ENCODE measurements at places on chromosomes 5 and 9.

DNA sequence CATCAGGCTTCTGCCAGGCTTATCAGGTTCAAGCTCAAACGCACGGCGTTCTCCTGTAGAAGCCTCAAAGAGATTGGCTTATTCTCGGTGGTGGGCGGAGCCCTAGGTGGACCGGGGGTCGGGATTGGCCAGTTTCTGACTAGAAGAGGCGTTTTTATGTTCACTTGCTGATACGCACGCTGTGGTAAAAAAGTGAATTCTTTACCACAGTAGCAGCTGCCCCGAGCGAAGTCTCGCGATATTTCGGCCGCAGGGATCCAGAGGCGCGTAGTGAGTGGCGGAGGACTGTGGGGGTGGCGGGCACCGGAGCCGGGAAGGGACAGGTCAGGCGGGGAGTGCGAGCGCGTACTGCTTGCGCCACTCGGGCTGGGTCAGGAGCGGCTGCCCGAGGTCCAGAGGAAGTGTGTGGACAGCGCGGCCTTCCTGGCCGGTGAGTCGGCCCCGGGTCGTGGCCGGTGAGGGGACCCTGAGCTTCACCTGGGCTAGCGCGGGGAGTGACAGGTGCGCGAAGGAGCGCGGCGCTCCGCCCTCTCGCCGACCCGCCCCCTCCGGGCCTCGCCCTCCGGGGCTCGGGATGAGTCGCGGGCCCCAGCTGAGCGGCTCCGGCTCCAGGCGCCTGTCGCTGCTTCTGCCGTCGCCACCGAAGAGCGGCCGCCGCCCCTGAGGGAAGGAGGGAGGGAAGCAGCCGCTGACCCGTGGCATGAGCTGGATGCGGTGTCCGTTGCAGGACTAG lies at the start of gene DMXL1:
Gene DMXL1 (plus strand): TSS at position 260 of the 733 bp plus-strand sequence. CDS start 483 bp downstream, outside the sequence.
- peak; percentile 50 for DNase-seq

DNA sequence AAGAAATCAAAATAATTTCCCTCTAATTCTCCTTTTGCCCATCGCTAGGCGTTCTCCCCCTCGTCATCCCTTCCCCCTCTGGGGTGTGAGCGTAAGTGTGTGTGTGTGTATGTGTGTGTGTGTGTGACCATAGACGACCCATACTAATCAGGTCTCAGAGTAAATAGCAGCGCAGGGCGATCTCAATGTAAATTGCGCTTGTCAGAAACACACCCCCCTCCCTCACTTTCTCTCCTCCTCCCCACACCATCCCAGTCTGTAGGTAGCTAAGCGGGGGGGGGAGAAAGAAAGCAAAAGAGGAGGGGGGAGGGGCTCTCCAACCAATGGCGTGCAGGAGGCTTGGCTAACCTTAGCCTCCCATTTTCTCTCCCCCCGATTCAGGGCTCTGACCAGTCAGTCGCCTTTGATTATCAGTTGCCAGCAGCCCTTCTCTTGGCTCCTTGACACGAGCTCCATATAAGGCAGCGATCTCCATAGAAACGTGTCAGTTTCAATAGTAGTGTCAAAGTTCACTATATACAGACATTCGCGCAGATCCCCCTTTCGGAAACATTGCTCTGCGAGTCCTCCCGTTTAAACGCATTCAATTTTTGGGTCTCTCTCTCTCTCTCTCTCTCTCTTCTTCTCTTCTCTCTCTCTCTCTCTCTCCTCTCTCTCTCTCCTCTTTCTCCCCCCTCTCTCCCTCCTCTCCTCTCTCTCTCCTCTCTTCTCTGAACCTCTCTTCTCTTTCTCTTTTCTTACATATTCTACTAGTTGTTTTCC lies at the start of gene NR2F1:
Gene NR2F1 (plus strand): TSS at position 546 of the 762 bp plus-strand sequence. CDS start 1,802 bp downstream, outside the sequence.
- no peak for DNase-seq

DNA sequence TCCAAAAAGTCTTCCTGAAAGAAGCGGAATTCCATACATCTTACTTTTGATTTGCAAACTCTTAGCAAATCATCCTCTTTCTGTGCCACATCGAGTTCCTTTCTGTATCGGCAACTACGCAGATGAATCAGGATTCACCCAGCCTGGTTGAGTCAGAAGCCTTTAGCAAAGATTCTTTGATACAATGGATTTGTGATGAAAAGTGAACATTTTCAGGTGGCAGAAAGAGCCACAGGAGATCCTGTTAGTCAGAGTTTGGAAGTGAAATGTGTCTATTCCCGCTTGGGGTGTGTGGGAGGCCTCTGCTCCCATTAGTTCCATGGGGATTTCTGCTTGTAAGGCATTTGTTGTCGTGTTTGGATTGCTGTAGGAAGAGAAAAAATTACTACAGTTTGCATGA lies 351.8 kb upstream of the WWC1 start:
- DNase-seq: no peak

- no peak for DNase-seq
Measured at GRCh38 chr5:135271533-135272310, 127.3 kb downstream of the MACROH2A1 start.

DNA sequence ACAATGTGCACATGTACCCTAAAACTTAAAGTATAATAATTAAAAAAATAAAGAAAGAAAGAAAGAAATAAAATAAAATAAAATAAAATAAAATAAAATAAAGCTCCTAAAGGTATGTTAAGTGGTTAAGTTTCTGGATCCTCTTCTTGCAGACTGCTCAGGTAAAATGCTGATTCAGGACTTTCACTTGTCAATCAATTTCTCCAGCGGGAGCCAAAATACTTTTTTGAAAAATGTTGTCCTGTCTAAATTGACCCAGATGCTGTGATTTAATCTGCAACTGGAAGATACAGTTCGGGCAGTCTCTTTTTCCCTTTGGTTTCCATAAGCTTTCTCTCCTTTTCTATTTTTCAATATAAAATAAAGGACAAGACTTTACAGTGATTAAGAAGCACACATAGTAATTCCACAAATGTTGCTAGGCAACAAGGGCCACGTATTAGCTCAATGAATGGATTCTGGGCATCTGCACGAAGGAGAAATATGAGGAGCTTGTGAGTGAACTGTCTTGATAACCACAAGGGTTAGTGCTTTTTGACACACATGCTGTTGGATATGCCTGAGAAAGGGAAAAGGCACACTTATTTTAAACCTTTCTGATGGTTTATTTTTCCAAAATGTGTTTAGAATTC lies 38.6 kb downstream of the HTR4 start:
- no peak for DNase-seq

- DNase-seq: no peak
Measured at GRCh38 chr5:105688227-105688792, 1982.4 kb downstream of the EFNA5 start.

- DNase-seq: no peak
Measured at GRCh38 chr9:76654575-76654974, 109.7 kb upstream of the PCA3 start.

DNA sequence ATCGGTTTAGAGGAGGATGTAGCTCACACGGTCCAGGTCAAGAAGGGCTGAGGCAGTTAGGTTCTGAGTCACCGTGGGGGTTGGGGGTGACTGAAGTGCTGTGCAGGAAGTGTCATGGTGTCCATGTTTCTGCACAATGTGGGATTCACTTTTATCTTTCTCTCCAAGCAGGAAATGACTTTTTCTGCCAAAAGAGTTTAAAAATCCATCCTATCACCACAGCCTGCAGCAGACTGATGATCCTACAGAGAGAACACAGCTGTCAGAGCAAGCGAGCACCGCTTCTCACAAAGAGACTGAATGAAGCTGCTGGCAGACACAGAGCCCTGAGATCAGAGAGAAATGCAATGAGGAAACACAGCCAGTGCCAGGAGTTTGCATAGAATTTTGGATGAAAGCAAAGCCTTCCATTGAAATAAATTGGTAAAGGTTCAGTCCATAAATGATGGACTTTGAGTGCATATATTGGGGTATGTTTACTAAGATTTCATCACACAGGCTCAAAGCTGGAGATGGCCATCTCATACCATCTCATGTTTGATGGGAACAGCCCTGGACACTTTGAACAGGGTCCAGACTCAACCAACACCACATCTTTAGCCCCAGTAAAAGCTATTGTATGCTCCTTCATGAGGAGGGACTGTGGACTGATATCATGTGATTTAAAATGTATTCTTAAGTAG lies 213.9 kb upstream of the FBXL7 start:
- DNase-seq: no peak

- DNase-seq: no peak
Measured at GRCh38 chr9:133960568-133961129, 31.5 kb downstream of the VAV2 start.

- no peak for DNase-seq
Measured at GRCh38 chr5:166166071-166166470, 2125.4 kb upstream of the WWC1 start.

DNA sequence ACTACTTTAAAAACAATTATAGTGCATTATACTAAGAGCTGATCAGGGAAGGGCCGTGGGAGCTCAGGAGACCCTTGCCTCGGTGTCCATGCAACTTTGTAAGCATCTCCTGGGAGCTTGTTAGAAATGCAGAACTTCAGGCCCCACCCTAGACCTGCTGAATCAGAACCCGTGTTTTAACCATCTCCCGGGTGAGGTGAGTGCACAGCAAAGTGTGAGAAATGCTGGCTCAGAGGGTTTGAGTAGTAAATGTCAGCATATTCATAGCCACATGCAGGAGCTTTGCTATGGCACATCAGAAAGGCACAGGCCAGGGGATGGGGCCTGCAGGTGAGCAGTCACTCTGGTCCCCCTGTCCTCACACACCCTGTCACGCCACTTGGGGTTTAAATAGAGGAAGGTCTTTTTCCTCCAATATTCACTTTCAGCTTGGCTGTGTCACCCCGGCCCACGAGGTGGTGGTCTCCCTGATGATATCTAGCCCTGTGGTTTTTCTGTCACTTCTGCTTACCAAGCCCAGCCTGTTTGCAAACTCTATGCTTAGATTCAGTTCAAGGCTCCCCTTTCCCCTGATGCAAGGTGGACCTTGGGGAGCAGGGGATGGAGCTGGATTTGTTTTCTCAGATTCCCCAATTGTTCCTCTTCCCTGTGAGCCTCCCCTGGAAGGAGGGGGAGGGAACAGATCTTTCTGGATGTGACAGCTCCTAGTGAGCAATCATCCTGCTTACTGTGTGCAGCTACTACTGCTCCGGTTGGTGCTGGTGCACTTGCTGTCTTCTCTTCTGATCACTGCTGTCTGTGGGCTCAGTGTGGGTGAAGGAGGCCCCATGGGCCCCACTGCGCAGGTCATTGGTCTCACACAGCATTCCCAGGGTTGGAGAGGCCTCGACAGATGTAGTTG lies 51.8 kb upstream of the TGFBR1 start:
- no peak for DNase-seq

- no peak for DNase-seq
Measured at GRCh38 chr5:149550594-149551226, 529 bp downstream of the CSNK1A1 start.

- no peak for DNase-seq
Measured at GRCh38 chr9:4262735-4263141, 37.1 kb downstream of the GLIS3 start.

GRCh38 chr9:13860946-13861640 lies 452.8 kb downstream of the NFIB start:
- DNase-seq: no peak

- DNase-seq: no peak
Measured at GRCh38 chr5:111143910-111144309, 51.8 kb downstream of the WDR36 start.

- DNase-seq: no peak
Measured at GRCh38 chr5:142427015-142427364, 102.2 kb upstream of the SPRY4 start.

- no peak for DNase-seq
Measured at GRCh38 chr5:8750100-8750499, 795.8 kb downstream of the SEMA5A start.

All from GM18507 (cell line).